ENCODE measurements at places on chromosomes 12 and 14. TPM values are rescaled to one million over a fixed set of nuclear protein-coding genes. Genes with fewer than 3 reads are reported as not detected.
A peak's percentile ranks its signal among the peaks of the same experiment; 100 is the strongest.

INHBC gene
- polyA plus RNA-seq = not detected

DNA sequence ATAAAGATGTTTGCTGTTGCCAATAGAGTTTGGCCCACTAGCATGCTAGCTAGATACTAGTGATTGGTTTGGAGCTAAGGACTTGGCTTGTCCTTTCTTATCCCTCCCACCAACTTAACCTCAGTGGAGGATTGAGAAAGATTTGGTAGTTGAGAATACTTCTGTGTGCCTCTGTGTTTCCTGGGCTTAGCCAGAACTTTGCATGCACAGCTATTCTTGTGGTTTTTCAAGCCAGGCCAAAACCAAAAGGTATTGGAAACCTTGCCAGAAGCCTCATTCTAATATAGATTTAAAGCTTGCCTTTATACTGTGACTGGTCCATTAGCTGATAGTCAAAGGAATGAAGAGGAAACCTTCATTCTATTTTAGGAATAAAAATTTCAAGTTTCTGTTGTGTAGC, 188.5 kb downstream of the CCDC91 start:
- no peak for DNase-seq

SPTLC2 gene
- polyA plus RNA-seq = 37.2 TPM

A2M gene
- not detected for polyA plus RNA-seq

DNA sequence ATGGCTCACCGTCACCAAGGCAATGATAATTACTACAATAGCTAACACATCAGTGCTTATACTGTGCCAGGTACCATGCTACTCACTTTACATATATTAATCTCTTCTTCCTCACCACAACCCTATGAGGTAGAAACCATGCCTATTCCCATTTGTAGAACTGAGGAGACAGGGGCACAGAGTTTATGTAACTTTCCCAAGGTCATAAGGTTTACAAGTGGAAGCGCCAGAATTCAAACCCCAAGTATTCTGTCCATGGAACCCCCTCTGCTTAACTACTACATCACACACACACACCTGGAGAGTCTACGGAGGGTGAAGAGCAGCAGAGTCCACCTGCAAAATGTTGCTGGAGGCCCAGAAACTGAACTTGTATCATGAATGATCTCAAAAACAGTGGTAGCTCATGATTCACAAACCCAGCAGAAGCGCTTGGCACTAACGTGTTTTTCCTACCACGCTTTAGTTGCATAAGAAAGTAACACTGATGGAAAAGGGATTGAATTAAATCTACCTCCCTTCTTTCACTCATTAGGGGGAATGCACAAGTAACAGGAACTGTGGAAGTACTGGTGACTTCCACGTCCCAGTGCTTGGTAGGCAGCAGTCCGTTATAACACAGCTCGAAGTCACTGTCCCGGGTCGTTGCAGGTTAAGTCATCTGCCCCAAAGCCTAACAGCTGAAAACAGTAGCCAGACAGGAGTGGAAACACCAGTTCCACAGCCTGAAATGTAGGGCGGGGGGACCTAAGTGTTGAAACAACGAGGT, 2.0 kb downstream of the ITPR2 start:
- no peak for DNase-seq

PROX2 gene
- polyA plus RNA-seq = 0.22 TPM

GALNT8 gene
- polyA plus RNA-seq = 1.2 TPM

CKB gene
- polyA plus RNA-seq = not detected

GRCh38 chr14:90275458-90275814, 19.1 kb downstream of the PSMC1 start:
- DNase-seq = no peak

DNA sequence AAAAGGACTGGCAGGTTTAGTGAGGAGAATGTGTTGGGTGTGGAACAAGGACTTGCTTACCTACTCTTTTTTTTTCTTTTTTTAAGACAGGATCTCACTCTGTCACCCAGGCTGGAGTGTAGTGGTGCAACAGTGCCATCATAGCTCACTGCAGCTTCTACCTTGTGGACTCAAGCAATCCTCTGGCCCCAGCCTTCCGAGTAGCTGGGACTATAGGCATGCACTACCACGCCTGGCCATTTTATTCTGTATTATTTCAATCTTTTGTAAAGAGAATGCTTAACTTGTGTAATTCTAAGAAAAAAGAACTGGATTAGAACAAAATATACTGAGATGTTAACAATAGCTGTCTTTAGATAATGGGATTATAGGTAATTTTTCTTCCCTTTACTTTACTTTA, 1.9 kb upstream of the VRTN start:
- DNase-seq = no peak

GRCh38 chr14:99574099-99574880, 29.7 kb downstream of the CCDC85C start:
- DNase-seq = no peak

DNA sequence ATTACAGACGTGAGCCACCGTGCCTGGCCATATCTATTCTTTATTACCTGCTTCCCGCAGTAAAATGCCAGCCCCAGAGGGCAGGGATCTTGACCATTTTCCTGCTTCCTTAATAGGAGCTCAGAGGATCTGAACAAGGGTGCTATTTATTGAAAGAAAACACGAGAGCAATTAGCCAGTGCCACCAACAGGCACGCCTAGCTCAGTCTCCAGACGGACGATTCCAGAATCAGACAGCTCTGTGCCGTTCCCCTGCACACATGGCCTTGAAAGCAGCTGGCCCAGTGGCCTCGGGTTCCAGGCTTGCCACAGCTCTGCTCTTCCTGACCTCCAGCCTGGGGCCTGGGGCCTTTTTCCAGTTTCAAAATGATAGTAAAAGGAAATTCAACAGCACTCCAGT, 135.2 kb upstream of the RFLNA start:
- DNase-seq = no peak

RBMS2 gene
- polyA plus RNA-seq = 0.03 TPM

TMEM121 gene
- 2.2 TPM for polyA plus RNA-seq

- DNase-seq = no peak
Measured at GRCh38 chr12:121279507-121279915, 17.0 kb downstream of the CAMKK2 start.

C1QL4 gene
- polyA plus RNA-seq = not detected

- DNase-seq = no peak
Measured at GRCh38 chr12:39413836-39414771, 28.8 kb downstream of the KIF21A start.

GRCh38 chr12:26736563-26737486, 96.2 kb downstream of the ITPR2 start:
- no peak for DNase-seq

DNA sequence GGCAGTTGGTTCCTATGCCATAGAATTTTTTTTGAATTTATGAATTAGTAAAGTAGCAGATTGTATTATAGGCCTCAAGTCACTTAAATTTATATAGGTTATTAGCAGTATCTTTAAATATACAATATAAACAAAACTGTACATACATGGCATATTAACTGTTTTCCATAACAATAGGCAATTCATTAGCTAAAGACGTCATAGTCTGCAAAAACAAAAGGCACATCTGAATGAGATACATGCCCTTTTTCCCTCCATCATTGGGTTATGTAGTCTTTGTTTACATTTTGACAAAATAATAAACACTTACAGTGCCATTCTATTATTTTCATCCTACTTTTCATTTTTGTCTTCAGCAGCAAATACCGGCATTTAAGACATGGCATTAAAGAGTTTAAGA, 1.1 kb upstream of the VCPKMT start:
- DNase-seq = no peak

DNA sequence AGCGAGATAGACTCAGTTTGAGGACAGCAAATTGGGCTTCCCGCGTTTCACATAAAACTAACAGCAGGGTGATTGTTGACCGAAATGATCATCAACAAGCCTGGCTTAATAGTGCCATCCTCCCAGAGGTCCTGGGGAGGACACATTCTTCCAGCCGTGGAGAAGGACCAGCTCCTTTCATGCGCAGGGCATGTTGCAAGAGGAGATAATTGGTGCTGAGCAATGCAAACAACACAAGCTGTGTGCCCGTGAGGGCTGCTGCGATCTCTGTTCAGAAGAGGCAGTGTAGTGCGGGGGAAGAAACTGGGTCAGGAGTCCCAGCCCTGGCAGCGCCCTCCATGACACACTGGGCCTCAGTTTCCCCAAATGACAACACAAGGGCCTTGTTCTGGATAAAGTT, 54.3 kb downstream of the CCDC85C start:
- DNase-seq = no peak

CEP128 gene
- 2.2 TPM for polyA plus RNA-seq

SERPINA9 gene
- polyA plus RNA-seq = not detected

DNA sequence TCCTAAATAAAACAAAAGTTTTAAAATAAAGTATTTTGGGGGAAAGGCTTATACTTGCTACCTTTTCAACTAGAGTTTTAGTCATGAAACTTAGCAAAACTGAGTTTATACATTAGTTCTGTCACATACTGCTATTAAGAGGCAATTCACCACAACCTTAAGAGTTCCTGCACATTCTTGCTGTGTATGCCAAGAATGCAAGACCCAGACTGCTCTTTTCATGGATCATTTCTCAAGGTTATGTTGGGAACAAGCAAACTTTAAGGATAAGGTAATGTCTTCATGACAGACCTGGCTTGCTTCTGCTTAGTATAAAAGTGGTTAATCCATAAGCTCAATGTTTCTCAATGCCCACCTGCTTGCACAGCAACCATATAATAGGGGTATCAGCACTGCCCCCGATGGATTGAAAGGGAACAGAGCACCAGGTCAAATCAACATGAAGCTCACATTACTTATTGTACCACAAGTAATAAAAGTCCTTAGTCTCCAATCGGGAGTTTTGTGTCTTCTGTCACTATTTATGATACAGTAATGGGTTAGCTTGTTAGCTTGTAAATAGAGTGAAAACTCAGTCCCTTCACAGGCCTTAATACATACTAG, 67.6 kb downstream of the KIF21A start:
- no peak for DNase-seq

GRCh38 chr12:32377344-32378055, 21.9 kb upstream of the FGD4 start:
- no peak for DNase-seq

DNA sequence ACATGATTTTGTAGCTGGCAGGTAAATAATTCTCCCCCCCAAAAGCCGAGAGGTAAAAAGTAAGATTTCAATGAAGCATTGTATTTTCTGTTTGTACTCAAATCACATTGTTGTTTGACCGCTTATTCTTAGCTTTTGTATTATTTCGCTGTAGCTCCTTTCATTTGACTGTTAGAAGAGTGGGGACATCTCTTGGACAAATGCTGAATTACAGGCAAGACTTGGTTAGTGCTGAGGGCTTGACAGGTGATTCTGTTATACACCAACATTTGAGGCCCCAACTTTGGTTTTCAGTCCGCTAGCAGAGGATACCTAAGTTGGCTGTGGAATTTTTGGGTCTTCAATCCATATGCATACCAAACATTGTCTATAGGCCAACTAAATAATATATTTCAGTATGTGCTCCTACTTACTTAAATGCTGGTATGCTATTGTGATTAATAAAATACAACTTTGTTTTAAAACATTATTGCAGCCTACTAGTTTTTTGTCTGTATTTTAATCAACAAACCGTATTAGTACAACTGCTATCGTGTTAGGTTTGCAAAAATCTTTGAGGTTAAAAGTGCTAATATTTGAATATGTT, 102.2 kb downstream of the ERC1 start:
- peak; percentile 32 for DNase-seq

- no peak for DNase-seq
Measured at GRCh38 chr12:16914853-16915252, 308.9 kb upstream of the LMO3 start.

DNA sequence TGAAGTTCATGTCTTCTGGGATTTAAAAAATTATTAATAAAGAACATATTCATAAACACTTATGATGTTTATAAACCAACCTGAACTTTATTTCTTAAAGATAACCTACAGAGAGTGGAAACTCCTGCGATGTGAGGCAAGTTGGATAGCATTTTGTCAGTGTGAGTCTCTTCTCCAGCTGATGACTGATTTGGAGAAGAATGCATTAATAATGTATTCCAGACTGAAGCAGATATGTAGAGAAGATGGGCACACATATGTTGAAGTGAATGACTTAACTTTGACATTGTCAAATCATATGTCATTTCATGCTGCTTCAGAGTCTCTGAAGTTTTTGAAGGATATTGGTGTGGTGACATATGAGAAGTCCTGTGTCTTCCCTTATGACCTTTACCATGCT, 7.3 kb downstream of the HELB start:
- no peak for DNase-seq

DNA sequence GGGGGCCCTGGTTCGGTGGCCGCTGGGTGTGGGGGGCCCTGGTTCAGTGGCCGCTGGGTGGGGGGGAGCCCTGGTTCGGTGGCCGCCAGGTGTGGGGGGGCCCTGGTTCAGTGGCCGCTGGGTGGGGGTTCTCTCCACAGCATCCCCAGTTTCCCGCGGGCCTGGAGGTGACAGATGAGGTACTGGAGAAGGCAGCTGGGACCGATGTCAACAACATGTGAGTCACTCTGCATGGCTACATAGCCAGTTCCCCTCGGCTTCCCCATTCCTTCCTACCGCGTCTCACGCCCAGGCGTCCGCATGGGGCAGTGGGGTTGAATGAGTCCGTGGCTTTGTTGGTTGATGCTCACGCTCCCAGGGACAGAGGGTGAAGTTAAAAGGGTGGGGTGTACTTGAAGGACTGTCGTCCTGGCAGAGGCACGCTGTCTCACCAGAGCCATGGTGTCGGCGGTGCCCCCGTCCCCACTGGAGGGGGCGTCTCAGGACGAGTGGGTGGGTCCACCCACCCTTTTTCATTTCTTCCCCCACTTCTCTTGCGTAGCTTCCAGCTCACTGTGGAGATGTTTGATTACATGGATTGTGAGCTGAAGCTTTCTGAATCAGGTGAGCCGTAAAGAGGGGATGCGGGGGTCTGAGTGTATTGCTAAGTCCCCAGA, 15.6 kb downstream of the HIP1R start:
- no peak for DNase-seq

ANKRD33 gene
- not detected for polyA plus RNA-seq

OR4E2 gene
- polyA plus RNA-seq = not detected

CFAP251 gene
- not detected for polyA plus RNA-seq

PSME2 gene
- 307 TPM for polyA plus RNA-seq

DNA sequence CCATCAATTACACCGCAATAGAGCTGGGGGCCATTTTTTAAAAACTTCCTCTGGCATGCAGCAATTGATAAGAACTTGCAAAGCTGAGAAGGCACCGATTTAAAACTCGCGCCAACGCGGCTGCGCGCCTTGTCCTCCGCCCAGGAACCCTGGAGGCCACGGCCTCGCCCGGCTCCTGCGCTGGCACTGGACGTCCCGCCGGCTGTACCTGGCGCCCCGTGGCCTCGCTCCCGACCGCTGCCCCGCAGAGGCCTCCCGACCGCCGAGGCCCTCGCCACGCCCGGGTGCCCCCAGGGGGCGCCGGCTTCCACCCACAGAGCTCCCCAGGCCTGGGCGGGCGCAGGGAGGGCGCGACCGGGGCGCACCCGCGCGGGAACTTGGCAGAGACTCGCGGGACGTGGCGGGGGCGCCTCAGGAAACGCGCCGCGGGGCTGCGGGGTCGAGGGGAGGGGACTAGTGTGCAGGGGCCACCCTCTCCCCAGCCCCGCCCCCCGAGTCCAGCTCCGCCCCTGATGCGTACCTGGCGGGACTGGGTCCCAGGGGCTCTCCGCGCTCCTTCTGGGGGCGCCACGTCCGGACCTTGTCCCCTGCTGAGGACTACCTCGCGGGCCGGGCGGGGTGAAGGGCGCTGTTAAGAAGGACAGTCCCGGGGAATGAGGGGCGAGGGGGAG, 65.7 kb downstream of the TNFAIP2 start:
- DNase-seq = no peak

- no peak for DNase-seq
Measured at GRCh38 chr14:104341532-104342434, 203.4 kb downstream of the KIF26A start.

GLI1 gene
- polyA plus RNA-seq = 0.45 TPM

REC8 gene
- polyA plus RNA-seq = 4.8 TPM

- no peak for DNase-seq
Measured at GRCh38 chr12:54232790-54233189, 44.0 kb upstream of the SMUG1 start.

ENDOU gene
- polyA plus RNA-seq = not detected

- no peak for DNase-seq
Measured at GRCh38 chr12:114783089-114783618, 99.2 kb upstream of the TBX3 start.

Measured in naive B cell (primary cell).